ENCODE measurements at places on chromosomes 1 and 21.

GRCh38 chr1:34460193-34460592 lies 283.5 kb downstream of the C1orf94 start:
- no peak for DNase-seq

GRCh38 chr1:12542138-12542465 lies 75.9 kb downstream of the DHRS3 start:
- no peak for DNase-seq

GRCh38 chr1:199741586-199741985 lies 285.9 kb upstream of the NR5A2 start:
- DNase-seq, result no peak

DNA sequence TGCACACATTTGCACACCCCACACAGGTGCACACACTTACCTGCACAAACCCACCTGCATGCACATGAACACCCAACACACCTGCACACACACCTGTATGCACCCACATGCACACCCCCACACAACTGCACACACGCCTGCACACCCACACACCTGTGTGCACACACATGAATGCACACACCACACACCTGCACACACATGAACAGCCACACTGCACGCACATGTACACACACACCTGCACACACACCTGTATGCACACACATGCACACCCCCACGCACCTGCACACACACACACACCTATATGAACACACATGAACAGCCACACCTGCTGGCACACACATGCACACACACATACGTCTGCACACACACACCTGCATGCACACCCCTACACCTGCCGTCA lies 17.9 kb upstream of the TTC34 start:
- no peak for DNase-seq

DNA sequence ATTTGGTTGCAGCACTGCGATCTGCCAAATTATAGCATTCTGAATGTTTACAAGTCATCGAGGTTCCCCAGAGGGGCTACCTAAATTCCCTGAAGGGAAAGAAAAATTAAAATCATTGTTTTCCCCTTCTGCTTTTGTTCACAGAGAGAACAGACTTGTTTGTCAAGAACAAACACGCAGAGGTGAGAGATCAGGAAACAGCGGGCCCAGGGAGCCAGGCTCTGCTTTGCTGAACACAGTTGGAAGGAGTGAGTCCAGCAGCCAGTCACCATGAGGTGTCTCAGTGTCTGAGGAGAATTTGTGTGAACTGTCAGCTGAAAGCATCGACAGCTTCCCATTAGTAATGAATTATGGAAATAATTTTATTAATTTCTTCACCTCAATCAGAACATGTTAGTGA lies 52.5 kb downstream of the RWDD3 start:
- DNase-seq, result no peak

DNA sequence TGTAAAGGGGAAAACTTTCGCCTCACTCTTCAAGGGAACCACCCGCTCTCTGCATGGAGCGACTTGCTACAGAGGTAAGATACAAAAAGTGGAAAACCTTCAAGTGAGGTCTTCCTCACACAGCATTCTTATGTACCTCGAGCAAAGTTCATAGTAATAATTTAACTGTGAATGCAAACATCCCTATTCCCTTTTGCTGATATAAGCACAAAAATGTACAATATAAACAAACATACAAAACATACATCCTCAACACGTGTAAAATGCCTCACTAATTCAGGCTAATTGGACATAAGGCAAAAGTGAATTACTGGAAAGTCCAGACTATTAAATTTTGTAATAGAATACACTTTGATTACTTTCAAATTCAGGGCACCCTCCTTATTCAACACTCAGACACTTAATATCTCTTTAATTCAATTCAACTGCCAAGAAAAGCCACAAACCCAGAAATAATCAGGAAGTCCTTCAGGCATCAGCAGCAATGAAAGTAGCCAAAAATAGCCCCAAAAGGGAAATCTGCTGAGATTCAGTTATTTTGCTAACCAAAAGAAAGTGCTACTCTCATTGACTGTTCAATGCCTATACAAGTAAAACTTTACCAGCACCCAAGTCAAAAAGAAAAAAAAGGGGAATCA lies 15.2 kb upstream of the LMX1A start:
- DNase-seq, result no peak

DNA sequence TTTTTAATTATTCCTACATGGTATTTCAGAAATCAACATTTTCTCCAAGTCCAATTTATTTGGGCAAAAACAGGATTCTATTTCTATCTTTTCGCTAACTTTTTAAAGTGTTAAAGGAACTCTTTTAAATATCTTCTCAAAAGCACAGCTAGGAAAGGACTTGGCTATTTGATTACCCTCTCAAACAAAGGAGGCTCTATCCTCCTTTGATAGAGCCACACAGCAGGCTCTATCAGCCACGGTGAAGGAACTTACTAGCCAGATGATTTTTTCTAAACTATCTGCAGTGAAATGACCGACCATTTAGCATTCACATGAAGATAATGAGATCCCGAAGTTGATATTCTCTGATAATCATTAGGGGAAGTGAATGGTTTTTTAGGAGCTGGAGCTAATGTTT lies 9.1 kb downstream of the ANGPTL7 start:
- no peak for DNase-seq

Data from T47D (cell line).